ENCODE measurements at places on chromosomes 13 and 19.

- DNase-seq = no peak
These were observed 143.8 kb upstream of the ZNF507 start for GRCh38 chr19:32201636-32202051.

DNA sequence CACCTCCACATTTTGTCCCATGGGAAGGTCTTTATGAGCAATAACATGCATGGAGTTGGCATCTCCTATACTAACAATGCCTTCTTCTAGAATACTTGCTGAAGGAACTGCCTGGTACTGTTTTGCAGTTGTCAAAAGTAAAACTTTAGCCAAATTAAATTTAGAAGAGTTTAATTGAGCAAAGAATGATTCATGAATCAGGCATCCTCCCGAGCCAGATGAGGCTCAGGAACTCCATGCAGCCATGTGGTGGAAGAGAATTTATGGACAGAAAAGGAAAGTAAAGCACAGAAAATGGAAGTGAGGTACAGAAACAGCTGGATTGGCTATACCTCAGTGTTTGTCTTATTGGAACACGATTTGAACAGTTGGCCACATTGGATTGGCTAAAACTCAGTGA lies 1081.9 kb downstream of the SLITRK1 start:
- DNase-seq = no peak

DNA sequence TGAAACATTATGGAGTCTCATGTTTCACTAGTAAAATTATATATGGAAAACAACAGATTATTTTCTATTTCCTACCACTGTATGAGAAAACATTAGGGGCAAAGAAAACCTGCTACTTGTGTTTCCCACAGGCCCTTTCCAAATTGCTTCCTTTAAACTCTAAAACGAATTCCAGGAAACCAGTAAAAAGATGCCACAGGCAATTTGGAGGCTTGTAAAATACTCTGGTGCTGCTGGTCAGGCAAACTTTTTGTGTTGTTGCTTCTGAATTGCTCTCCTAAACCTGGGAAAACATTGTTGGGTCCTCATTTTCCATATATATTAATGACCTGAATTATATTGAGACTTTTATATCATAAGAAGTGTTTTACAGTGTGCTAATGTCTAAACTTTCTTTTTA lies 141.5 kb downstream of the TDRD3 start:
- DNase-seq = no peak

- no peak for DNase-seq
These were observed 112.5 kb downstream of the COG6 start for GRCh38 chr13:39767791-39768517.

- DNase-seq = no peak
These were observed 1342.6 kb upstream of the SPRY2 start for GRCh38 chr13:81683521-81683920.

DNA sequence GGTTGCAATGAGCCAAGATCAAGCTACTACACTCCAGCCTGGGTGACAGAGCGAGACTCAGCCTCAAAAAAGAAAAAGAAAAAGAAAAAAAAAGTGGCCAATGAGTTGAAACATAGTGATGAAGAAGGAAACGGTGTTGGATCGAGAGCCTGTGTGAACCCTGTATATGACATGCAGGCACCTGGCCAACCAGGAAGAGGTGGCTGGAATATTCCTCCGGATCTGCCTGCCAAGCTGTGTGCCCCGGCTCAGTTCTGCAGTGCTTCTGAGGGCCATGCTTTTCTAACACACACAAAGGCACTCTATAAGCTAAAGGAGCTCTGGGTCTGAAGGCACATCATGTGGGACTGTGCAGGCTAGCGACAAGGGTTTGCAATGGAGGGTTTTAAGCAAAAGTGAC lies 3.7 kb upstream of the ZNF444 start:
- DNase-seq = no peak

DNA sequence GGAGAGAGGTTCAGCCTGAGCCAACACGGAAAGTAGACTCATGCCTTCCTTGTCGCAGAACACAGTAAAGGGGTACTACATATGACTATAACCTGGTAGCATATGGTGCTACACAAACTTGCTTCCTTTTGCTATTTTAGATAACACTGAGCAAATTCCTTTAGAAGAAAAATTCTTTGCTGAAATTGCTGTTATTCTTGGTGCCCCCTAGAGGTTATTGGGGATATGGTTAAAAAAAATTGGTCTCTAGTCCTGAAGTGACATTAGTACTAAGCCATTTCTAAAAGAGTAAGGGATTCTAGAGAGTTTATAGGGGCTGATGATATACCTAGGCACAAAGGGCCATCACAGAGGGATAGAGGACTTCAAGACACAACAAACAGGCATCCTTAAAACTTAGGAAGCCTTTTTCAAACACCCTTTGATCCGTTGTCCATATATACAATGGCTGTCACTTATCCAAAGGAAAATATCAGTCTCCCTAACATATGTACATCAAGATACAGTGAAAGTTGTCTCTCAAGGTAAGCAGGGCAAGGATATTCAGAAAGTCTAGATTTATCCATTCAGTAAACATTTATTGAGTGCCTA lies 13.9 kb upstream of the HS6ST3 start:
- no peak for DNase-seq

GRCh38 chr19:18488838-18489626 lies 32.8 kb downstream of the ELL start:
- DNase-seq = no peak

DNA sequence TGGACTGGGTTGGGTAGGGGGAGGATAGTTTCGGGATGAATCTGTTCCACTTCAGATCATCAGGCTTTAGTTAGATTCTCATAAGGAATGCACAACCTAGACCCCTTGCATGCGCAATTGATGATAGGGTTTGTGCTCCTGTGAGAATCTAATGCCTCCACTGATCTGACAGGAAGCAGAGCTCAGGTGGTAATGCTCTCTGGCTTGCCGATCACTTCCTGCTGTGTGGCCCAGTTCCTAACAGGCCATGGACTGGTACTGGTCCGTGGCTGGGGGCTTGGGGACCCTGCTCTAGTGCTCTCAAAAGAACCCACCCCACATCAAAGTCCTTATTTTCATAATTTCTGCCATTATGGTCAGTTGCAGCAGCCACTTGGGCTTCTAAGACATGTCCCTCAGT lies 30.1 kb downstream of the DNAJC3 start:
- no peak for DNase-seq

DNA sequence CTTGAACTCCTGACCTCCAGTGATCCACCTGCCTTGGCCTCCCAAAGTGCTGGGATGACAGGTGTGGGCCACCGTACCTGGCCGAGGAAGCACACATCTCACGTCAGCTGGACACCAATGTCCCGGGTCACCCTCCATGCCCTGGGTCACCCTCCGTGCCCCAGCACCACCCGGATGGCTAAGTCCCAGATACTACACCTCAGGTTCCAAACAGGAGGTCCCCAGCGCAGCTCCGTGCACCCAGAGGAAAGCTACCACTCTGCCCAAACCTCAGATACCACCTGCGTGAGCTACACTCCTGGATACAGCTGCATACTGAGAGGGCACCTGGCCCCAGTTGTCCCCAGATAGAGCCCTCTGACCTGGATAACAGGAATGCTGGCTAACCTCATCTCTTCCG lies 14.0 kb downstream of the LRRC4B start:
- no peak for DNase-seq

GRCh38 chr13:30119476-30119875 lies 187.9 kb downstream of the KATNAL1 start:
- DNase-seq = no peak

GRCh38 chr19:29321116-29321515 lies 108.2 kb upstream of the UQCRFS1 start:
- no peak for DNase-seq

DNA sequence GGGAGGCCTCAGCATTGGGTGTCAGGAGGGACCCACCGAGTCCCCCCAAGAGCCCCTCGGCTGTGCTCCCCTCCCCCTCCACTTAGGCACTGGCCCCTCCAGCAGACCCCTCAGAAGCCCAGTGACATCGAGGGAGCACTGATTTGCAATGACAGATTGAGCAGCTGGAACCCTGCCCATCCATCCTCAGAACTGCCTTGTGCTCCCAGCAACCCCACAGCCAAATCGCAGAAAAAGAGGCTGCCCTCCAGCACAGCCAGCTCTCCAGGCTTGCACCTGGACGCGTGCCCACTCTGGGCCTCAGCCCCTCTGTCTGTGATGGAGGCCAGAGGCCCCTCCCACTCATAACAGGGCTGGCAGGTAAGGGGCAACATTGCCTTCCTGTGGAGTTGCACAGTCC lies 123.2 kb upstream of the VSTM2B start:
- DNase-seq = no peak

- DNase-seq = no peak
These were observed 347 bp upstream of the TJP3 start for GRCh38 chr19:3707868-3708206.

DNA sequence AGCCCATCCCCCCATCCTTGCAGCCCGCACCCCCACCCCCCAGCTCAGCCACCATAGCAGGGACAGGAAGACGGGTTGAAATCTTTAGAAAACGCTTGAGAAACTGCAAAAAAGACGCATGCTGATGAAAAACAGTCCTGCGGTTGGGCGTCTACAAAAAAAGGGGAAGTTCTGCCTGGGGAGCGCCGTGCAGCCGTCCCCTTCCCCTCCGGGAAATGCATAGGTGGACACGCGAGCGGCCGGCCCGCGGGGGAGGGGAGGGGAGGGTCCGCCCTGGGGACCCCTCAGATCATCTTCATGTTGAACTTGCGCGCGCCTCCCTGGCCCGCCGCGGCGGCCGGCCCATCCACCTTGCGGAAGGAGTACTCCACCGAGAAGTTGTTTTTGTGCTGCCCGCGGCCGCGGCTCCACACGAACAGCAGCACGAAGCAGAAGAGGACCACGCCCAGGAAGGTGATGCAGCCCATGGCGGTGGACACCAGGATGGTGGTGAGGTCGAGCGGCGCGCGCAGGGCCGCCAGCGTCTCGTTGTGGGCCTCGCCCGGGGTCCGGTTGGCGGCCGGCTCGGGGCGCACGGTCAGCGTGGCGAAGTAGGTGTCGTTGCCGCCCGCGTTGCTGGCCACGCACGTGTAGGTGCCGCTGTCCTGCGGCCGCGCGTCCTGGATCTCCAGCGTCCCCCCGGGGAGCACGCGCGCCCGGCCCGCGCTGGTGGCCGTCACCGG lies 7.9 kb upstream of the PEAK3 start:
- no peak for DNase-seq

- DNase-seq = no peak
These were observed 38.7 kb downstream of the KATNAL1 start for GRCh38 chr13:30268673-30269072.

DNA sequence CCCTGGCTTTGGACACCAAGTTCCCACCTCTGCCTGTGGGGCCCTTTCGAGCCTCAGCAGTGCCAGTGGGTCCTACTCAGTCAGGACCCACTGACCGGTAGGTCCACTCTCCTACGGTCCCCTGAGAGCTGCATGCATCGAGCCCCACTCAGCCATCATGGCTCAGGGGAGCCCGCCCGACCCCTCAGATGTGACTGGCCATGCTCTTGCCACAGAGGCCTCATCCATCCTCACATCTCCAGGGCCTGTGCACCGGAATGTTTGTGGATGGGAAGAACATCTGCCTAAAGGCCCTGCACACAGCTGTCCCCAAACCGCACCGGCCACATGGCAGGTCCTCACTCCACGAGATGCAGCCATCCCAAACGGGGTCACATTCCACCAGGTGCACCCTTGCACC lies 52.6 kb upstream of the C13orf46 start:
- no peak for DNase-seq

GRCh38 chr13:37100731-37101130 lies 4.7 kb downstream of the CSNK1A1L start:
- DNase-seq = no peak

DNA sequence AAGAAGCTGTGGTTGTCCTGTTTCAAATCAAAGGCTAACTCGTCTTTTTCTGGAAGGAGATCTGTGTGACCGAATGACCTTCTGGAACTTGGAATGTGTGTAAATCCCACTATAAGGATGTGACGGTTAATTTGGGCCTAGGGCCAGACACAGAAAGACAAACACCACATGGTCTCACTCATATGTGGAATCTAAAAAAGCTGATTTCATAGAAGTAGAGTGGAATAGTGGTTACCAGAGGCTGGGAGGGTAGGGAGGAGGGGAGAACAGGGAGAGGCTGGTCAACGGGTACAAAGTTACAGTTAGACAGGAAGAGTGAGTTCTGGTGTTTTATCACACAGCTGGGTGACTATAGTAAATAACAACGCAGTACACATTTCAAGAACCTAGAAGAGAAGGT lies 39.3 kb upstream of the RGCC start:
- DNase-seq = no peak

DNA sequence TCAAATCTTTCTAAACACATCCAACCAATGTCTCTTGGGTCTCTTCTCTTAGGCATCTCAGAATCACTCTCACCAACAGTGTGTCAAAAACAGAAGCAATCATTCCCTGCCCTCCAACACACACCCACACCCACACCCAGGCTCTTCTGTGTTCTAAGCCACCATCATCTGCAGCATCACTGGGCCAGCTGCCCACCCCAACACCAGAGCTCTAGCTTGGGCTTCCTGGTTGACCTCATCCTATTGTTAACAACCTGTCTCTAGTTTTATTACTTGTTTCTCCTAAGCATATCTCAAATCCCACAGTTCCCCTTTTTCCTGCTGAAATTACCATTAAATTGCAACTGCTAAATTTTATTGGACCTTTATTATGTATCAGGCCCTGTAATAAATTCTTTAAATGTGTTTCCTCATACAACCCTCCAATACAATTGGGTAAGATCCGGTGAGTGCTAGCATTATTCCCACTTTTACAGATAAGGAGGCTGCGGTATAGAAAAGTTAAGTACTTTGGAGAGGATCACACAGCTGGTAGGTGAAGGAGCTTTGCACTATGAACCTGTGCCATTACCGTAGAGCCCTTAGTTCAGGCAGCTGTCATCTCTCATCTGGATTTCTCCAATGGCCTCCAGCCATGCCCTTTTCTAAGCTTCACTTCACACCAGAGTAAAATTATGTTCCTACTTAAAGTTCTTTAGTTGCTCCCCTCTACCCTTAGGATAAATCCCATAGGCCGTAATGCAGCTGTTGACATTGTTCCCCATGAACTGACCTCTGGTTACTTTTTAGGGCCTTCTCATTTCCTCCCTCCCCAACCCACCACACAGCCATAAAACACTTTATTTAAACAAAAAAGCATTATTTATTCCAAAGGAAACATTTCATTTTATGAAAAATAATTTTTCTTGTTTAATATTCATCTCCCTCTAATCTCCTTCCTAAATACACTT lies 227.7 kb downstream of the B3GLCT start:
- no peak for DNase-seq

DNA sequence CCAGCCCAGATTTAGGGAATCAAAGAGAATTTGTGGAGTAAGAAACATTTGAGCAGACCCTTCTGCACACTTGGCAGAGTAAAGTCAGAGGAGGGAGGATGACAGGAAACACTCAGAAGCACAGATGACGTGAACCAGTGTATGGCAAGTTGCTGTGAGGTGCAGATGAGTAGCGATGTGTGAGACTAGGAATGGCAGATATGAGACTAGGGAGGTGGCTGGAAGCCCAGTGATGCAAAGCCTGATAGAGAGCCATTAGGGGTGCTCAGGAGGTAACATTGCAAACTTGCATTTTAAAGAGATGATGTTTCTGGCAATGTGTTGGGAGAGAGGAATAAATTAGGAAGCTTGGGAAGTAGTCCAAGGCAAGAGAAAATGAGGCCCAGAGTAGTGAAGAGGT lies 44.0 kb downstream of the PCDH17 start:
- DNase-seq = no peak

- DNase-seq = no peak
These were observed 7.4 kb upstream of the IGFL1 start for GRCh38 chr19:46221981-46222610.

All from activated CD4-positive, alpha-beta T cell treated with anti-CD3 and anti-CD28 coated beads, Interleukin-2, amount 50 U/mL, for 24 hours (primary cell).